ENCODE measurements at places on chromosomes 4 and X.

DNA sequence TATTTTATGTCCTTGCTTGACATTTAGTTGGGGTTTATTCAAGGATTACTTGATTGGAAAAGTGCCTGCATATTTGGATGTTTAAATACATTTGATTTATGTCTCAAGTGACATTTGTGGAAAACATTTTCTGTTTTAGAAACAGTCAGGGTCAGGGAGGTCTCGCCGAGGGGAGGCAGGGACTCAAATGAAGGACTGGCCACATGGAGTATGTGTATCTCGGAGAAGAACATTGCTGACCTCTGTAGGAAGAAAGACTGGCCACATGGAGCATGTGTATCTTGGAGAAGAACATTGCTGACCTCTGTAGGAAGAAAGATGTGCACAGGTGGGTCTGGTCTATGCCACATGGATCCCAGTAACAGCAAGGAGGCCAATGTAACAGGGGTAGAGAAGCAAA, 233.6 kb downstream of the TRIML1 start:
- no peak for DNase-seq

GRCh38 chrX:292900-293897, 12.0 kb downstream of the PLCXD1 start:
- no peak for DNase-seq

GRCh38 chr4:26048950-26049349, 134.9 kb downstream of the SMIM20 start:
- DNase-seq: no peak

DNA sequence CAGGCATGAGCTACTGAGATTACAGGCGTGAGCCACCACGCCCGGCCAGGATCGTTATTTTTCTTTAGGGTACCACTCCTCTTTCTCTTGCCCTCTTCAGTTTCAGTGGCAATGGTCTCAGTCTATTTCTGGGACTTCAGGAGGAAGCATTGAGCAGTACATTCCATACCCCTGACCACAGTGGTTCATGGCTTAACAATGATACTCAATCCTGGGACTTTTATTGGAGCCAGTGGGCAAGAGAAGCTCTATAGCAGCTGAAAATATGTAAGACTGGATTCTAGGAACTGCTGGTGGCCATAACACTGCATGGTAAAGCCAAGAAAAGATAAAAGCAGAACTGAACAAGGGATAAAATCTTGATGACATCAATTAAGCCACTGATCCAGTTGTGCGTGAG, 5.8 kb upstream of the CCNA2 start:
- DNase-seq: no peak

GRCh38 chrX:136754651-136755050, 26.1 kb downstream of the ARHGEF6 start:
- no peak for DNase-seq
